Smooth muscle cell of bladder (primary cell): ENCODE measurements at places on chromosomes 4 and X. TPM values are rescaled to one million over a fixed set of nuclear protein-coding genes. Genes with fewer than 3 reads are reported as not detected.

The GAB1 gene
- total RNA-seq = 5.8 and 6.1 TPM in 2 replicates

The CSAG2 gene
- total RNA-seq = not detected in 2 replicates

The BANK1 gene
- total RNA-seq = 0.57 and 0.65 TPM in 2 replicates

The NALF2 gene
- total RNA-seq = not detected in 2 replicates

The AMTN gene
- total RNA-seq = not detected in 2 replicates

The FRMPD4 gene
- 2.4 and 2.6 TPM in 2 replicates for total RNA-seq

The SMR3B gene
- total RNA-seq = not detected in 2 replicates

The SPANXD gene
- total RNA-seq = not detected in 2 replicates

The GPR50 gene
- total RNA-seq = not detected in 2 replicates

The ART3 gene
- 0.09 and 0.28 TPM in 2 replicates for total RNA-seq

The TRIM61 gene
- 2.1 and 2.6 TPM in 2 replicates for total RNA-seq
